ENCODE measurements at places on chromosomes 2 and 18.

DNA sequence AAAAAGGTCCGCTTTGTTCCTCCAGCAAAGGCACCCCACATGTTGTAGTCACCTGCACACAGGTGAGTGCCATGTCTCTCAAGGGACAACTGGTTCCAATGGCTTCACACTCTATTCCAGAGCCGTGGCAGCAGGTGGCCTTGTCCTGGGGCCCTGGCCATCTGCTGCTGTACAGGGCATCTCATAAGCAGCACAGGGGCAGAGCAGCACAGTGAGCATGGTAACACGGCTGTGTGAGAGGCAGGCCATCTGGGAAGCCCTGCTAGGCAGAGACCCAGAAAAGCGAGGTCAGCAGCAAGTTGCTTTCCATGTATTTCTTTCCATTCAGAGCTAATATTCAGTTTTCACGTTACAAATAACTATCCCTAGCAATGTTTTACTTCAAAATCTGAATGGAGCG is 54.7 kb downstream of the CMPK2 start:
- no peak for DNase-seq

DNA sequence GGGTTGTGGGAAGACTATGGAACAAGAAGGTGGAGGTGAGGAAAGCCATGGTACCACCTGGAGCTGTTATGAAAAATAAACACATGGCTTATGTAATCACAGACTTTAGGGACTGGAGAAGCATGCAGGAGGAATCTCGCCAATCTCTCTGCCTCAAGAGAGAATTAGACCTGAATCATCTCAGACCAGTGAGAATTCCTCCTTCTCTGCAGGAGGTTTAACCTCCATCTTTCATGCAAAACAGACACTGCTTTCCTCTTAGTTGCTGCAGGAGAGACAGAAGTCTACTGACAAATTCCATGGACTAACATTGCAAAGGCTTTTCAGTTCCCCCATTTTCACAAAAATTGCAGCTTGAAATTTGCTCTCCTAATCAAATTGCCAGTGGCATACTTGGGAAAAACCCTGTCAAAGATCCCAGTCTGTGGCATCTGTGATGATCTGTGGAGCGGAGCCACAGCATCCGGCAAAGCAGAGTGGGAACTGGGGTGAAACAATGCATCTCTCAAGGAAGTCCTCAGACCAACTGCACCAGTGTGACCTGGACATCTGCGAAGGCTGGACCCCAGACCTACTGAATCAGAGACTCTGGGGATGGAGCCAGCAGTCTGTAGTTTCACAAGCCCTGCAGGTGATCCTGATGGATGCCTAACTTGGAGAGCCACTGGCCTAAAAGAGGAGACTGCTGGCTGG is 28.6 kb upstream of the NCKAP5 start:
- DNase-seq = no peak

- DNase-seq = no peak
These were observed 106.3 kb downstream of the ABCA12 start for GRCh38 chr2:215032153-215032552.

- no peak for DNase-seq
These were observed 300.4 kb downstream of the ZNF407 start for GRCh38 chr18:74897971-74898657.

DNA sequence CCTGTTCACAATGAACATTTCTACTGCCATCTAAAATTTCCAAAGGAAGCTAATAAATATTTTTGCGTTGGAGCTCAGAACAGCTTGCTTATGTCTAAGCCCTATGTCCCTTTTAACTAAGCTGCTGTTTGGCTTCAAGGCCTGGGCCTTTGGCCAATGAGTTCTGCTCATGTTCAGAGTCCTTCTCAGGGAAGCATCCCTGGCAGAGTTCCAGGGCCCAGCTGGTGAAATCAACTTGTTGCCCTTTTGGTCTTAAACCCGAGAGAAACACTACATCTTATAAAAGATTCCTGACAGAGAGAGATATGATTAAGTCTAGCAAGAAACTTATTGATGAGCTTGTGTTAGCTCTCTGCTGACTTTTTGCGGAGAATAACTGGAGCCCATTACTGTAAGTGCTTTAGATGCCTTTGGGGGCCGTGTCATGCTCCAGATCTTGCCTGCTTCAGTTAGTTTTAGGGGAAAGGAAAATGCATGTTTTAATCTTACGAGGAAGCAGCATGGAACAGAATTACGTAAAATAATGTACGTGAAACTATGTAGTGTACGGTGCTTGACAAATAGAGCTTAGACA is 102.5 kb upstream of the NOSTRIN start:
- no peak for DNase-seq

All from effector memory CD4-positive, alpha-beta T cell (primary cell).